Fibroblast of mammary gland (primary cell): ENCODE measurements at places on chromosomes 4 and X.

GRCh38 chr4:181685461-181685860, 557.7 kb upstream of the TENM3 start:
- DNase-seq = peak; percentile 84

GRCh38 chrX:19836337-19836736, 51.1 kb downstream of the SH3KBP1 start:
- no peak for DNase-seq

DNA sequence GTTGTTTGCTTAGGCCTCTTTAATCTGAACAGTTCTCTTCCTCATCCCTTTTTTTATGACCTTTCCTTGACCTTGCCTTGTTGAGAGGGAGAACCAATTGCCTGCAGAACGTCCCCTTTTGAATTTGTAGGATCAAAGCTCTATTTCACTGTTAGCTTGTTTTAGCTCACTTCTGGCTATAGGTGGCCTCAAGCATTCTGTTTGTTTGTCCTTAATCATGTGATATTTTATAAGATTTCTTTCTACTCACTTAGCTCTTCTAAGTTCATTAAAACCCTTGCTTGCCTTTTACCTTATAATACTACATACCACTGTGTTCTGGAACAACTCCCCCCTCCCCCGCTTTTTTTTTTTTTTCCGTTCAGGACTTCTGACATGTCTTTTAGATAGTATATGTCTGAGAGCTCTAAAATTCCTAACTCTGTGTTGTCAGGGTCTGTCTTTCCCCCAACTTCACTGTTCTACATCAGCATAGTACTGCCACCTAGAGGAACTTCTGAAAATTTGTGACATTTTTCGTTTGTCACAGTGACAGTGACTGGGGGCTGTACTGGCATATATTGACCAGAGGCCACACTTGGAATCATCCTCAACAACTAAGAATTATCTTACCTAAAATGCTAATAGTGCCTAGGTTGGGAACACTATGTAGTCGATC, 128.5 kb downstream of the LARP7 start:
- peak; percentile 27 for DNase-seq

GRCh38 chrX:153740631-153741222, 16.1 kb downstream of the ABCD1 start:
- DNase-seq = no peak

DNA sequence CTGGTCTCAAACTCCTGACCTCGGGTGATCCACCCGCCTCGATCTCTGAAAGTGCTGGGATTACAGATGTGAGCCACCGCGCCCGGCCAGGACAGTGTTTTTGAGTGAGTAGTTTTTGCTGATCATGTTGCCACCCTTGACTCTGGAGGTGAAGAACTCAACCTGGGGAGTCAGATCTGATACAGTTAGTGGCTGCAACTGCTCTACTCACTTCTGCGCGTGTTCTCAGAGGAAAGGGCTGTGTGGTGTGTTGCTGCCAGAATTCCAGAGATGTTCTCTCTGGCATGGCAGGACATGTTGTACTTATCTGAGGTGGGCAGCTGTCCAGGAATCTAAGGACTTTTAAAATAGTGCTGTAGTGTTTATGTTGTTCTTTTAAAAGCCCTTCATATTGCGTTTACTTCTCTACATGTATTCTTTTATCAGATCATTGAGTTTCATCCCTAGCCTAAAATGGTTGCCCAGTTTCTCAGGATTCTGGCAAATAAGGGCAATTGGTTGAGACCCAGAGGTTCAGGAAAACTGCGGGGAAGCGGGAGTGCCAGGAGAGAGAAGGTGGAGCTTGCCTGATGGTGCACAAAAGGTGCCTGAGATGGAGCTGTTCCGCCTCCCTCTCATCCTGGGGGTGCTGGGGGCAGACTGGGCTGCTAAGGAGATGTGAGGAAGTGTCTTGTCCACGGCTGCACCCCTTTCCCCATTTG, 97.7 kb downstream of the ARHGAP10 start:
- peak; percentile 83 for DNase-seq

DNA sequence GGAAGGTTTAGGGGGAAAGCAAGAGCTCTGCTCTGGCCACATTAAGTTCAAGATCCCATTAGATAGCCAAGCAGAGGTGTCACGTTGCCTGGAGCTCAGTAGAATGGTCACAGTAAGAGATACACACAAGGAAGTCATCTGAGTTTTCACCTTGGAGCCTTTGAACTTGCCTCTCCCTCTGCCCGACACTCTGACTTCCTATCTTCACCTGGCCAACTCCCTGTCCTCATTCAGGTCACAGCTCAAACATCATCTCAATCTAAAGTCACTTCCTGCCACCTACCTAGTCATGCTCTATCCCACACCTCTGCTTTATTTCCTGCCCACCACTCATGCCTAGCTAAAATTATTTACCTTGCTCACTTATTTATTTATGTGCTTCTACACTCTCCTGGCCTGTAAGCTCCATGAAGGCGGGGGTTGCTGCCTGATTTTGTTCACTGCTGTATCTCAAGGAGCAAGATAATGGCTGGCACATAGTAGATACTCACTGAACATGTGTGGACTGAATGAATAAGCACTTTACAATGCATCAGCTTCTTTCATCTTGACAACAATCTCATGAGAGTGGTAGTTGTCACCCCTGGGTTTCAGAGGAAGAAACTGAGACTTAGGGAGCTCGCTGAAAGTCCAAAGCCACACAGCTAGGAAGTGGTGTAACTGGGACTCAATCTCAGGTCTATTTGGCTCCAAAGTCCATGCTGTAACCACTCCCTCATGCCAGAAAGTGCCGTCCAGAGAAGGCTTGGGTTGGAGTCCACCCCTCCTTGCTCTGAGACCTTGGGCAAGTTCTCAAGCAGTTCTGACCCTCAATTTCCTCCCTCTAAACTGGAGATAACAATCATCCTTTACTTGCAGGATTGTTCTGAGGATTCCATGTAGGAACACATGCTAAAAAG, 40.3 kb downstream of the EFNB1 start:
- no peak for DNase-seq

- DNase-seq = peak; percentile 39
Measured at GRCh38 chr4:81040012-81040659, 9.6 kb downstream of the BMP3 start.

DNA sequence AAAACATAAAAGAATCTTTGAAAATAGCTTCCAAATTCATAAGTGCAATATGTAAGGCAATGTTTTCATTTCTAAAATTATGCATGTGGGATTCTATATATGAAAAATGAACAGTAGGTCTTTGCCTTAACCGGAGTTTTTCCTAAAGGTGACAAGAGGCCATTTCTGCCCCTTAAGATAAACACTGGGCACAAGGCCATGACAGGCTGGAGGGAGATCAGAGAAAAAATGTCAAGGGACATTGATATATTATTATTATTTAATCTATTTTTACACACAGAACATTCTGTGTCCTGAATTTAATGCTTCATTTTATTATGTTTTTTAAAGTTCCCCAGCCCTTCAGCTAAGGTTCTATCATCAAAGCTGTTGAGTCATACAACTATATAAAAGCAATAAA, 118.8 kb downstream of the CHM start:
- DNase-seq = no peak

DNA sequence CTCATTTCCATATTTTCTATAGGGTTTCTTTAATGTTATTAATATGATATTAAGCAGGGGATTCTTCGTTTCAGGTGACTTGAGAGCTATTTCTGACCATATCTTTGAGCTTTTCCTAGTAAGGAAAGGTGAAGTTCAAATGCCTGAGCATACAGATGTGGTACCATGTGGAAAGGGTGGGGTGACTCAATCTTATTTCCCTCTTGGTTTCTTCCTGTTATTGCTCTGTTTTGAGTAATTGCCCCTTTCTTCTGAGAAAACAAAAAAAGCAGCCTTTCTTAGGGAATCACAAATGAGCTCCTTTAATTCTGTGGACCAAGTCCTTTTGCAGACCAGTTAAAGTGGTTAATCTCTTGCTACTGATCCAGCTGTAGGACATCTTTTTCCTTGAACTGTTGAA, 41.0 kb upstream of the AGA start:
- DNase-seq = peak; percentile 41
